ENCODE measurements at places on chromosomes 1 and 21.

DNA sequence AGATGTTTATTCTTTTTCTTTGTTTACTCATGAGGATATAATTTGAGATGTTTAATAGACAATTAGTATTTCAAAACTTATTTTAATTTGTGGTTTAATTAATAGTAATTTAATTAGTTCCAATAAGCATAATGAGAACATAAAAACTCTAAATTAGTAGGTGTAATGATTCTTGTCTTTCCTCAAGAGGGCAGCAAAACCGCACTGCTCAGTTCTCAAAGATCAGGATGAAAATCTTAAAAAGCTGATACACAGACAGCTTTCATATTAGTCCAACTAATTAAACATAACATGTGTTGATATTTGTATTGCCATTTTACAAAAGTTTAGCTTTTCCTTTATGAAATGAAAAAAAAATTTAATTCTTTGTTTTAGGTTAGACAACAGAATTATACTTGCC is 106.7 kb upstream of the C21orf91 start:
- DNase-seq: no peak

- DNase-seq: no peak
Measured at GRCh38 chr1:10867914-10868598, 71.6 kb upstream of the CASZ1 start.

- DNase-seq: no peak
Measured at GRCh38 chr1:68051475-68051874, 1.0 kb upstream of the DIRAS3 start.

- no peak for DNase-seq
Measured at GRCh38 chr1:90959352-90960206, 62.3 kb downstream of the ZNF644 start.
